ENCODE measurements at places on chromosomes 4 and X.

GRCh38 chrX:40720792-40721191 lies 14.6 kb downstream of the MED14 start:
- no peak for DNase-seq

DNA sequence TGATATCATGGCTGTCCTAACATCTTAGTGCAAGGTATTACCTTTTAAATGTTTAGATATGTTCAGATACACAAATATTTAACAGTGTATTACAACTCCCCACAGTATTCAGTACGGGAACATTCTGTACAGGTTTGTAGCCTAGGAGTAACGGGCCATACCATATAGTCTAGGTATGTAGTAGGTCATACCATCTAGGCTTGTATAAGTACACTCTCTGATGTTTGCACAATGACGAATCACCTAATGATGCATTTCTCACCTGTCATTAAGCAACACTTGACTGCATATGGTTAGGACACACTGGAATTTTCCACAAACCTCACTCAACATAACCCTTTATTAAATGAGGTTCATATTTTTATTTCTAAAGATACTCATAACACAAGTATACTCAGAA lies 67.7 kb downstream of the THOC2 start:
- no peak for DNase-seq

- no peak for DNase-seq
Measured at GRCh38 chr4:155197757-155198156, 10.7 kb upstream of the NPY2R start.

GRCh38 chr4:110621839-110622751 lies 782 bp downstream of the PITX2 start:
- no peak for DNase-seq

- no peak for DNase-seq
Measured at GRCh38 chr4:54423066-54423465, 194.0 kb downstream of the PDGFRA start.

GRCh38 chr4:103204111-103204510 lies 6.0 kb upstream of the CENPE start:
- DNase-seq, result no peak

- no peak for DNase-seq
Measured at GRCh38 chr4:186935901-186936300, 212.2 kb upstream of the FAT1 start.

DNA sequence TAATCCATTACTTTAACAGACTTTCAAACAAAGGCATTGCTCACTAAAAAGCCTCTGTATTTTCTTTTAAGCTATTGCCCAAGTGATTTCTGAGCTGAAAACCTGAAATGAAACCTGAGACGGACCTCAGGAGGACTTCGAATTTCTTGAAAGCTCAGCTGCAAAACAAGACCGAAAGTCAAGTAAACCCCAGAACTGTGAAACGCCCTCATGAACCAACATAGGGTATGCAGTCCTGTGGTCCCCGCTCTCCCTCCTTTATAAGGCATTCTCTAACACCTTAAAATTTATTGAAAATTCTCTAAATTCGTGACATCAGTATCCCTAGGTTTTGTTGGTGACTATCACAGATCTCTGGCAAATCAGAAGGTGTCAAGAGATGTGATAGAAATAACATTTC lies 91.8 kb downstream of the SHISA3 start:
- no peak for DNase-seq

GRCh38 chr4:4417886-4418285 lies 31.0 kb downstream of the NSG1 start:
- no peak for DNase-seq

DNA sequence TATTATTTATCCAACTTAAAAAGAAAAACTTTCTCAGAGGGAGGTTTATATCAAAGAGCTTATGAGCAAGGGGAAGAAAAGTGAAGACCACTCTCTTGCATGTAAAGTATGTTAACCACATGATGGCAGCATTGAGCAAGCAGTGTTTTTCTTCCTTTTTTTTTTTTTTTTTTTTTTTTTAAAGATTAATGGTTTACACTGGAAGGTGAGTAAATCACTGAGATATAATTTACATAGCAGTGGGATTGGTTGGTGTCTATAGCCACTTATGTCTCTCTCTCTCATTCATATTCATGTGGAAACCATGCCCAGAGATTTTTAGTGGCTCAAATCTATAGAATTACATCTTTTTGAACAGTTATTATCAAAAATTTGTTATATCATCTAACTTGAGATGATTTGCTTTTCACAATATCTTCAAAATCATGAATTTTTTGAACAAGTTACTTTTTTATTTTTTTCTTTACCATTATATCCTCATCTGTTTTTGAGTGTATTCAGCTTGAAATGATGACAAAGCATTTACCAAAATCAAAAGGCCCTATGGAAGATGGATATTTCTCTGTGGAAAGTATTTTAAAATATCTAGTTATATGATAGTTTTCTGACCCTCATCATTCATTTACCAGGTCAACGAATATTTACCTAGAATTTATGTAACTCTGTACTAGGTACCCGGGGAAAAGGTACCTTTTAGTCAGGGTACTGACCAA lies 31.6 kb downstream of the MTHFD2L start:
- DNase-seq, result peak; percentile 17

DNA sequence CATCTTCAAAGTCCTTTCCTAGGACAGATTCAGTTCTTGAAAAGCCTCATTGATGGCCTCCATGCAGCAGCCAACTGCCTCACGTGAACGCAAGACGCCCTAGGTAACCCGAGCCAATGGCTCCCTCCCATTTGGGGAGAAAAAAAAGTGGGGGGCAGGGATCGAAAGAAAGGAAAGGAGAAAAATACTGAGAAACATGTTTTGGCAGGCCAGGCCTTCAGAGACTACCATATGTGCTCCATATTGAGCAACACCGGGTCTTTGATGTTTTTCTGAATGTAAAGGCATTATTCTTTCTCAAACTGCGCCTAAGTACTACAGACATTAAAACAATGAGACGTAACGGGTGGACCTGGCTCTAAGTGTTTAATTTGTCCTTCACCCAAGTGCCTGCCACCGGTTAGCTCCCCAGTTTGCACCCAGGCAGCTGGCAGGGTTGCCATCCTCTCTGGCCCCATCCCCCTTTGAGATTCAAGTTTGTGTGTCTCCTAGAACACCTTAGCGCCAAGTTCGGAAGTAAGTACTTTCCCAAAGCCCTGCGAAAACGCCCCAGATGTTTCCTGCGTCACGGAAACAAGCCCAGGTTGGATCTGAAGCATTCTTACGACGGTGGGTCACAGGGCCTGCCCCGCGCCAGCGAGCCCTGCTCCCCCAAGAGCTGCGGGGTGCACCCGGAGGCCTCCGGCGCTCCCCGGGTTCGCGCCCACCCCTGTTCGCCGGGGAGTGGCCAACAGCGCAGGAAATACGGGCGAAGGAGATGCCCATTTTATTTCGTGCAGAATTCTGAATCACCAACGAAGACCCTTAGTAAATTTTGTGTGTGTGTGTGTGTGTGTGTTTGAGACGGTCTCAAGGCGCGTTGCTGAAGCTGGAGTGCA lies 30.1 kb downstream of the HAND2 start:
- DNase-seq, result no peak

GRCh38 chrX:44667771-44668170 lies 125.1 kb upstream of the FUNDC1 start:
- DNase-seq, result no peak

GRCh38 chr4:3285558-3286334 lies 7.1 kb upstream of the RGS12 start:
- DNase-seq, result no peak

DNA sequence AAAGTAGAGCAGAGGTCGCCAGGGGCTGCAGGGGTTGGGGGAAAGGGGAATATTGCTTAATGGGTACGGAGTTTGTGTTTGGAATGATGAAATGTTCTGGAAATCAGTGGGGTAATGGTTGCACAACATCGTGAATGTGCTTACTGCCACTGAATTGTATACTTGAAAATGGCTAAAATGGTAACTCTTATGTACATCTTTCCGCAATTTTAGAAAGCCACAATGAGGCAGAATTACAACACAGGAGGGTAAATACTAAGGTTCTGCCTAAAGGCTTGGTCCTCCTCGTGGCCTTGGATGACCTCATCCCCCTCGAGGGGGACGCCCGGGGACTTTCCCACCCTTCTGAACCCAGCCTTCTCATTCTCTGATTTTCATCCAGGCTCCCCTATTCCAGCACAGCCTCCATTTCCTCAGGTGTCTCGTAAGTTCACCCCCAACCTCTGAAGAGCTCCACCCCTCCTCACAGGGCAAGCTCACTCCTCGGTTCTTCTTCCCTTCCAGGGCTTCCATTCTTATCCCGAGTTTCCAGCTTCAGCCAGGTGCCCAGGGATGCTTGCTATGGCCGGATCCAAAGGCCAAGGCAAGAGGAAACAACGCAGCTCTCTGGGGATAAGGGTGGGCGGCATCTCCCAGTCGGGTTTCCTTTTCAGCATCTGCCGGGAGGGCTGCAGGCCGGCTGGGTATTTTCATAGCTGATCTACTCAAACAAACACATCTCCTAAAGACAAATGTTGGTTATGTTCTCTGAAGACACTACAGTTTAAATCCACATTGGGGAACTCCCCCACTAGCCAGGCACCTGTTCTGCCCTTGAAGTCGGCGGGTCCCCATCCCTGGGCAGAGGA lies 71.3 kb upstream of the ACSL1 start:
- no peak for DNase-seq

DNA sequence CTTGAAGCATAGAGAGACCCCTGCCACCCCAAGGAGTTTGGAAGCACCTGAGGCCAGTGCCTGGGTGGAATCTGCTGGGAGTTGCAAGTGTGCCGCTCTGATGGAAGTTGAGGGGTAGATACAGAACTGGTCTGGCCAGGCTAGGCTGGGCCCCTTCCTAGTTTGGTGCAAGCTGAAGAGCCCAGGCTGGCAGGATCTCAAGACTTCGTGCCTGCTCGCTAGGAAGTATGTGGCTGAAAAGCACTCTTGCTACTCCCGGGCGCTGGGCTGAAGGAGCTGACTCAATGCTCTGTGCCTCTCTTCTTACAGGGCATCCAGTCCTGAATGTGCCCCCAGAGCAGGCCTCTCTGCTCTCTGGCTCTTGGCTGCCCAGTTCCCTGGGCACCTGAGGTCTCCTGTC lies 51.7 kb upstream of the PJA1 start:
- DNase-seq, result no peak

- no peak for DNase-seq
Measured at GRCh38 chr4:23455456-23456158, 434.2 kb downstream of the PPARGC1A start.

GRCh38 chr4:174437324-174437723 lies 85.0 kb downstream of the HPGD start:
- DNase-seq, result no peak

- peak; percentile 17 for DNase-seq
Measured at GRCh38 chrX:119870626-119871131, 854 bp downstream of the RNF113A start.

GRCh38 chrX:101550362-101550750 lies at the start of gene ARMCX1:
ARMCX1 (plus strand) TSS chrX:101550547; CDS start chrX:101552931, 2,384 bp downstream.
- DNase-seq, result no peak

DNA sequence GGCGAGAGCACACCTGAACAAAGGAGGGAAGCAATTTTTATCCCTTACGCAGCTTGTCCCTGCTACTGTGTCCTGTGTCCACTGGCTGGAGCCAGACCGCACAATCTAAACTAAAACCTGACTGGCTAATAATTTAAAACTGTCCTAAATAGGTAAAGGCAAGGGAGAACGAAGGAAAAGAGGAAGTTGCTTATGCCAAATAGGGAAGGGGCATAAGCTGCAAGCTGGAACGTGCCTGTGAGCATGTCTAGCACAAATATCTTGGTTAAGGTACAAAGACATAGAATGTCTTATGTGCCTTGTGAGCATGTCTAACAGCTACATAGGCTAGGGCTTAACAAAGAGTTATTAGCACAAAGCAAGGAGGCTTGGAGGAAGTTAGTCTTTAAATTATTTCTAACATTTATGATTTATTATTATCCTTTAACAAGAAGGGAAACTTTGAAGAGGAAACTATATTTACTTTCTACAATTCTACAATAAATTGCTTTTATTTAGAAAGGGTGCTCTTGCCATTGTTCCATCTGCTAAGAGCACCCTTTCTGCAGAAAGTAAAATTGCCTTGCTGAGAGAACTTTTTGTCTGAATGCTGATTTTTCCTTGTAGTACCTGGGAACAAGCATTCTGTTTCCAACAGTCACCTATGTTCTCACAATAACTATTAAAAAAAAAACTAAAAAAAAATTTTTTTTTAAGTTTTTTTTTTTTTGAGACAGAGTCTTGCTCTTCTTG lies 80.6 kb upstream of the CBR4 start:
- DNase-seq, result no peak

- no peak for DNase-seq
Measured at GRCh38 chr4:175944126-175944910, 121.3 kb upstream of the WDR17 start.

GRCh38 chrX:42973321-42973720 lies 195.4 kb upstream of the PPP1R2C start:
- no peak for DNase-seq

DNA sequence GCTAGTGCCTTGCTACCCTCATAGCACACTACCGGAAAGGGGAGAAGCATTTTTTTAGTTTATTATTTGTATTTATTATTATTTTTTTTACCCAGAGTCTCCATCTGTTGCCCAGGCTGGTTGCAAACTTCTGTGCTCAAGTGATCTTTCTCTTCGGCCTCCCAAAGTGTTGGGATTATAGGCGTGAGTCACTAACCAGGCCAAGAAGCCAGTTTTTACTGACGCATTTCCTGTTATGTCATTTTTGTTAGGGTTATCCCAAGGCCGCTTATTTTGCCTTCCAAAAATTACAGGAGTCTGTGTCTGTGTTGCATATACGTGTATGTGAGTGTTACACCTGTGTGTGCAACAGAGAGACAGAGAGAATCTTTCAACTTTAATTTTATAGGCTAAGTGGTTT lies 404.5 kb downstream of the GBA3 start:
- no peak for DNase-seq

- no peak for DNase-seq
Measured at GRCh38 chrX:73987166-73987565, 316.8 kb upstream of the ZCCHC13 start.

DNA sequence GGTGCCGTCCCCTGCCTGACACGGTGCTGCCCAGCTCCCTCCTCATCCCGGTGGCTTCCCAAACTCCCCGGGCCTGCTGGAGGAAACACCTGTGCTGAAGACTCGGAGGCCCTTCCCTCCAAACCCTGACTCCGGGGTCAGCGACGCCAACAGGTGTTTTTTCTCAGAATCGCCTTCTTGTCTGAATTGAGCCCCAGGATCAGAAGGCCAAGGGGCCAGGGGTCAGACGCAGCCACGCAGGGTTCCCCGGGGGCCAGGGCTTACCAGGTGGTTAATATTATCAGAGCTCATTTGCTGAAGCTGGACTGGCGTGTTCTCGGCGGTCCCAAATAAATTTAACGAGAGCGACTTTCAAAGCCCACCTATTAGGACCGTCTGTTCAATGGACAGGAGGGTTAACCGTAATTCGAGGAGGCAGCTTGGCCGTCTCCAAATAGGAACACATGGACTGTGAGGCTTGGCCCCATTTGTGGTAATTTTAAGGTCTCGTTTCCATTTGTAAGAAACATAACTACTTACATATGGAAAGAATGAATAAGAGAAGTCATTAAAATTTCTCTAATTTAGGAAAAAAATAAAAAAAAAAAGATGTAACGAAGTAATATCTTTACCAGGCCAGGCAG lies 239.3 kb downstream of the CRLF2 start:
- no peak for DNase-seq

GRCh38 chrX:134599184-134599914 lies 58.9 kb downstream of the PLAC1 start:
- no peak for DNase-seq

All from naive thymus-derived CD4-positive, alpha-beta T cell (primary cell).